ENCODE measurements at places on chromosomes 1 and 21. TPM values are rescaled to one million over a fixed set of nuclear protein-coding genes. Genes with fewer than 3 reads are reported as not detected.

CCDC30 gene
- total RNA-seq: 2.3 TPM

DNA sequence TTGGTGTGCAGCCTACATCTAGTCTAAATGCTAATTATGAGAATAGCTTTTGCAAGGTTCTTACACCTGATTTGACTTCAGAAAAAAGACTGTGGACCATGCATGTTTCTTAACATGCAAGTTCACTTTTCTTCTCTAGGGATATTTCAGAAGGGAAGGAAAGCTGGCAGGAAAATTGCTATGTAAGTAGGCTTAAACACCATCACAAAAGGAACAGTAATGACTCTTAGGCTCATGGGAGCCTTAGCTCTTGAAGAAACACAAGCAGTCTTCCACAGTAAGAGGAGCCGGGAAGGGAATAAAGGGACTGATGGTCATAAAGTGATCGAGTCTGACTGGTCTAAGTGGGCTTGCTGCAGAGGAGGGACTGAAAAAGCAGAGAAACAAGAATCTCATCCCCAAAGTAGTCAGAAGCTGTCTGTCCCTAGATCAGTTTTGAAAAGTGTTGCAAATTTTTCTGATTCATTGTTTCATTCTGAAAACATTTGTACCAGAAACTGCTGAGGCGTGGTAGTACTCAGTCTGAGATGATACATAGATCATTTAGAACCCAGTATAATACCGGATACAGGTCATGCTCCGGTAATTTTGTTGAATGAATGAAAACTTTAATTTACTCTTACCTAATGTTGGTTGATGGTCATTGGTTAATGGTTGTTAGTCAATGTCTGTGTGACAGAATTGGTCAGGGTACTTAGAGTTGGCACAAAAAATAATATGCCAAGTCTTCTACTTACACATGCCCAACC is 40.9 kb downstream of the SMYD2 start:
- DNase-seq: no peak

GRCh38 chr21:44929799-44930542 is 9.3 kb upstream of the ITGB2 start:
- DNase-seq: no peak

GRCh38 chr21:22703521-22703920 is 1705.3 kb downstream of the NCAM2 start:
- DNase-seq: no peak

DNA sequence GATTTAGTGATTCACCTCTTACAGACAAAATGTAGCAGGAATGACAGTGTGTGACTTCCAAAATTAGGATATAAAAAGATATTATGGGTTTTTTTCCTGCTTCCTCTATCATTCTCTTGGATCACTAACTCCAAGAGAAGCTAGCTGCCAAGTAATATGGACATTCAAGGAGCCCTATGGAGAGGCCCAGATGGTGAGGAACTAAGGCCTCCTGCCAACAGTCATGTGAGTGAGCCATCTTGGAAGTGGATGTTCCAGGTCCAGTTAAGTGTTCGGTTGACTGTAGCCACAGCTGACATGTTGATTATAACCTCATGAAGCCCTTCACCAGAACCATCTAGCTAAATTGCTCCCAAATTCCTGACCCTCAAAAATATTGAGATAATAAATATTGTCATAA is 38.8 kb downstream of the CD160 start:
- no peak for DNase-seq

NTNG1 gene
- not detected for total RNA-seq

AMY1B gene
- not detected for total RNA-seq
